Endothelial cell of umbilical vein (primary cell): ENCODE measurements at places on chromosomes 12 and 14.

DNA sequence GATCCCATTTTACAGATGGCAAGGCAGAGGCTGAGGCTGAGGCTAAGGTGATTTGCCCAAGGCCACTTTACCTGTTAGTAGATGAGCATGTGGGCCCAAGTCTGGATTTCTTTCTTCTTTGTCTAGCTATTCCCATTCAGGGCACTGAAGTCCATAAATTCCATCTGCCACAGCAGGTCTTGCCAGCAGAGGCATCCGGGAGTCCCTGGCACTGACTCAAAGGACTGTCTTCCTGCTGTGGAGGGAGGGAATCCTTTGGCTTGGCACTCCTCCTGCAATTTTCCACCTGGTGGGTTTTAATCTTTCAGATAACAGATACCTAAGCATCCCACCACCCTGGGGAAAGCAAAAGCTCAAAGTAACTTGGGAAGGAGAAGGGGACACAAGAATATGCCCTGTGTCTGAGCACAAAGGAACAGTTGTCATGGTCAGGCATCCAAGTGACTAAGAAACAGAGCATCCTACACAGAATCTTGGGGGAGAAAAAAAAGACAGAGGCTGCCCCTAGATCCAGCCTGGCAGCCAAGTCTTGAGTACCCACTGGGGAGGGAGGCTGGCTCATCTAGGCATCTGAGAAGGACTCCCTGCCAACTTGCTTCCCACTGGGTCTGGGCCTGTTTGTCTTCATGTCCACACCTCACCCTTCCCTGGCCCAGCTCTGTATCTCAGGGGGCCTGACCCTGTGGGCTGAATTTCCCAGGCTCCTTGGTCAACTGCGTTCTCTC lies 35.6 kb upstream of the CMKLR1 start:
- no peak overlapping the region for H3K4me3 ChIP-seq
- H3K36me3 ChIP-seq, result no peaks in the 10 kb centered on the region
- no peaks in the 10 kb centered on the region for H3K27me3 ChIP-seq
- DNase-seq, result no peak
- H3K4me1 ChIP-seq, result no peaks in the 10 kb centered on the region
- H3K27ac ChIP-seq, result no peak overlapping the region

GRCh38 chr14:61264010-61264571 lies 17.0 kb downstream of the TMEM30B start:
- H3K27ac ChIP-seq, result no peak overlapping the region
- H3K27me3 ChIP-seq, result peaks cover 15% of the 10 kb centered on the region
- no peak overlapping the region for H3K4me3 ChIP-seq
- no peaks in the 10 kb centered on the region for H3K36me3 ChIP-seq

DNA sequence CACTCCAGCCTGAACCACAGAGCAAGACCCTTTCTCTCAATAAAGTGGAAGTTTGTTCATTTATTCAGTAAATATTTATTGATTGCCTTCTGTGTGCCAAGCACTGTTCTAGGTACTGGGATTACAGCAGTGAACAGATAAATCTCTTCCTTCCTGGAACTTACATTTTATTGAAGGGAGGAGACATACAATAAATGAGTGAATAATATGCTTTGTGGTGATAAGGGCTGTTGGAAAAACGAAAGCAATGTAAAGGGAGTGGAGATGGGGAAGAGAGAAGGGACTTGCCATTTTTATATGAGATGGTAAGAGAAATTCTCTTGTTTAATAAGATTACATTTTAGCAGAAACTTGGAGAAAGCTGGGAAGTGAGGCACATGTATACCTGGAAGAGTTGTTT lies 1.6 kb downstream of the GSKIP start:
- H3K27ac ChIP-seq, result no peak overlapping the region
- H3K4me3 ChIP-seq, result no peak overlapping the region
- H3K36me3 ChIP-seq, result no peaks in the 10 kb centered on the region

DNA sequence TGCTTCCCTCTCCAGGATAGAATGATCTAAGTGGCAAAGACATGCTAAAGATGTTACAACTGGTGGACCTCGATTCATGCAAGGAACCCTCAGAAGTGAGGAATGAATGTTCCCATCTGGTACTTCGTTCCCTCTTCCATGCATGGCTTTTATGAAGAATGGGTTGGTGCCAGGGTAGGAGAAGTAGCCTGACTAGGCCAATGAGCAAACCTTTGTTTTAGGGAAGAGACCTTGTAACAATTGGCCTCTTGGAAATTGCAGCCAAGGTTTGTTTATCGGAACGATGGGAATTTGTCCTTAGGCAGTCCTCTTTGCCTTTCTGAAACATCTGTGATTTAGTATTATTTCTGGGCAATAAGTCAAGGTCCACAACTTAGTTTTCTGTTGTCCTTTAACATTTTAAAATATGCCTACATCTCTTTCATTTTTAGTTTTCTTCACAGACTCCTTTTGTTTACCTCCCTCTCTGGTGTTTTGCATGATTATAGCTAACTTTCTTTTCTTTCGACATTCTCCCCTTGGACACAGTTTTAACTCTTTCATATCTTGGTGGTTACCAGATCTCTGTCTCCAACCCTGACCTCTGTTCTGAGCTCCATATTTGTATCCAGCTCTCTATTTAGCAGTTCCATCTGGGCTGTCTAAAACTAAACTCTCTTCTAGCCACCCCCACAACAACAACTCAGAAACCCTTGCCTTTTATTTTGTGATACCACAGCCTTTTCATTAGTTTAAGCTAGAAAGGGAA lies 70.0 kb downstream of the DIP2B start:
- H3K27ac ChIP-seq, result no peak overlapping the region
- no peak overlapping the region for H3K4me3 ChIP-seq
- H3K4me1 ChIP-seq, result no peaks in the 10 kb centered on the region
- no peak for DNase-seq
- no peaks in the 10 kb centered on the region for H3K27me3 ChIP-seq

GRCh38 chr12:64459394-64459891 lies 7.5 kb downstream of the TBK1 start:
- H3K36me3 ChIP-seq, result peaks cover 11% of the 10 kb centered on the region
- H3K4me1 ChIP-seq, result peaks cover 18% of the 10 kb centered on the region
- peak; percentile 45 for DNase-seq
- peak overlapping the region; percentile 47 for H3K4me3 ChIP-seq

- DNase-seq, result no peak
- H3K27me3 ChIP-seq, result no peaks in the 10 kb centered on the region
- peaks cover 11% of the 10 kb centered on the region for H3K4me1 ChIP-seq
- H3K27ac ChIP-seq, result no peak overlapping the region
- no peak overlapping the region for H3K4me3 ChIP-seq
Measured at GRCh38 chr12:3308063-3308462, 182.9 kb upstream of the PRMT8 start.

DNA sequence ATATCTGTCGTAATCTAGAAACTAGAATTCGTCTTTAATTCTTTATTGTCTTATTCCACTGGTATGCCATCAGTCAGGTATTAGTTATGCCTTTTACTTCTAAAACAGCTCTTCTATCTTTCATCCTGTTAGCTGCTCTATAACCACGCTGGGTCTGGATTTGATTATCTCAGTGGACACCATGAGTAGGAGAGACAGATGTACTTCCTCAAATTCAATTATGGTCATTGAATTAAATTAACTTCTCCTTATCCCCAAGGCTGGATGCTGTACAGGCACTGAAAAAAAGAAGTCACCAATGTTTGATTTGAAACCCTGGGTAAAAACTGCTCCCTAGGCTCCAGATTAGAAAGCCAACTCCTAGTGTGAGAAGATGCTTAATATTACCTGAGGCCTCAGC lies 107.3 kb downstream of the PIK3C2G start:
- DNase-seq, result no peak
- H3K27me3 ChIP-seq, result no peaks in the 10 kb centered on the region
- no peaks in the 10 kb centered on the region for H3K4me1 ChIP-seq
- no peak overlapping the region for H3K27ac ChIP-seq
- no peaks in the 10 kb centered on the region for H3K36me3 ChIP-seq

DNA sequence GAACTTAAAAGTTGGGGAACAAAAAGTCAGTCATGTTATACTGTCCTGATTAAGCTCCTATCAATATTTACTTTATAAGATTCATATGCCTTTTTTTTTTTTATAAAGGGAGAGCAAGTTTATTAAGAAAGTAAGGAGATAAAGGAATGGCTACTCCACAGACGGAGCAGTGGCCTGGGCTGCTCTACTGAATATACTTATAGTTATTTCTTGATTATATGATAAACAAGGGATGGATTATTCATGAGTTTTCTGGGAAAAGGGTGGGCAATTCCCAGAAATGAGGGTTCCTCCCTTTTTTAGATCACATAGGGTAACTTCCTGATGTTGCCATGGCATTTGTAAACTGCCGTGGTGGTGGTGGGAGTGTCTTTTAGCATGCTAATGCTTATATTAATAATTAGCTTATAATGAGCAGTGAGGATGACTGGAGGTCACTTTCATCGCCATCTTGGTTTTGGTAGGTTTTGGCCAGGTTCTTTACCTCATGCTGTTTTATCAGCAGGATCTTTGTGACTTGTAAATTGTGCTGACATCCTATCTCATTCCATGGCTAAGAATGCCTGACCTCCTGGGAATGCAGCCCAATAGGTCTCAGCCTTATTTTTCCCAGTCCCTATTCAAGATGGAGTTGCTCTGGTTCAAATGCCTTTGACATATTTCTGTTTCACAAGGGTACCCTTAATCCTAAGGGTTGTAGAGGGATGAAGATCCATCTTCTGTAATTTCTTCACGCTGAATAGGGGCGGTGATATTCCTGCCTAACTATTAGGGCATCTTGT lies 73.9 kb downstream of the OTOGL start:
- peaks cover 6% of the 10 kb centered on the region for H3K4me1 ChIP-seq
- H3K36me3 ChIP-seq, result no peaks in the 10 kb centered on the region
- no peak for DNase-seq
- H3K4me3 ChIP-seq, result no peak overlapping the region
- no peaks in the 10 kb centered on the region for H3K27me3 ChIP-seq
- H3K27ac ChIP-seq, result no peak overlapping the region

- H3K27ac ChIP-seq, result no peak overlapping the region
- H3K4me1 ChIP-seq, result no peaks in the 10 kb centered on the region
- no peak overlapping the region for H3K4me3 ChIP-seq
- no peaks in the 10 kb centered on the region for H3K36me3 ChIP-seq
- no peaks in the 10 kb centered on the region for H3K27me3 ChIP-seq
- peak; percentile 47 for DNase-seq
Measured at GRCh38 chr14:78448164-78449094, 278.3 kb downstream of the NRXN3 start.

DNA sequence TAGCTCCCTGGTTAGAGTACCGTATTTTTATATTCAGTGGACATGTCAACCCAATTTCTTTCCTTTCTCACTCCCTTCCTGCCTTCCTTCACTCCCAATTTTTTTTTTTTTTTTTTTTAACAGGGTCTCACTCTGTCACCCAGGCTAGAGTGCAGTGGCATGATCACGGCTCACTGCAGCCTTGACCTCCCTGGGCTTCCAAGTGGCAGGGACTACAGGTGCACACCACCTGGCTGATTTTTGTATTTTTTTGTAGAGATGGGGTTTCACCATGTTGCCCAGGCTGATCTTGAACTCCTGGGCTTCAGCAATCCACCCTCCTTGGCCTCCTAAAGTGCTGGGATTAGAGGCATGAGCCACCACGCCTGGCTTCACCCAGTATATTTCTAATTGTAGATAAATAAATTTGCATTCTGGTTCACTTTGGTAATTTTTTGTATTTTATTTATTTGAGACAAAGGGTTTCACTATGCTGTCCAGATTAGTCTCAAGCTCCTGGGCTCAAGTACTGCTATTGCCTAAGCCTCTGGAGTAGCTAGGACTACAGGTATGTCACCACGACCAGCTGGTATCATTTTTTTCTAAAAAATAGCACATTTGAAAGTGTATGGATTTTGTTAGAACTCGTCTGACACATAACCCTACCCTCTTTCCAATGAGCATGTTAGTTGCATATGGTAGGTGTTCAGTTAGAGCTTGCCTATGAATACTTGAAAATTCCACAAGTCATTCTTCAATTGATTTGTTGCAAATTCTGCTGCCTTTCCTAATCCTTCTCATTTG lies 15.7 kb downstream of the SLC38A2 start:
- no peaks in the 10 kb centered on the region for H3K27me3 ChIP-seq
- no peaks in the 10 kb centered on the region for H3K4me1 ChIP-seq
- peaks cover 15% of the 10 kb centered on the region for H3K36me3 ChIP-seq
- H3K27ac ChIP-seq, result no peak overlapping the region

DNA sequence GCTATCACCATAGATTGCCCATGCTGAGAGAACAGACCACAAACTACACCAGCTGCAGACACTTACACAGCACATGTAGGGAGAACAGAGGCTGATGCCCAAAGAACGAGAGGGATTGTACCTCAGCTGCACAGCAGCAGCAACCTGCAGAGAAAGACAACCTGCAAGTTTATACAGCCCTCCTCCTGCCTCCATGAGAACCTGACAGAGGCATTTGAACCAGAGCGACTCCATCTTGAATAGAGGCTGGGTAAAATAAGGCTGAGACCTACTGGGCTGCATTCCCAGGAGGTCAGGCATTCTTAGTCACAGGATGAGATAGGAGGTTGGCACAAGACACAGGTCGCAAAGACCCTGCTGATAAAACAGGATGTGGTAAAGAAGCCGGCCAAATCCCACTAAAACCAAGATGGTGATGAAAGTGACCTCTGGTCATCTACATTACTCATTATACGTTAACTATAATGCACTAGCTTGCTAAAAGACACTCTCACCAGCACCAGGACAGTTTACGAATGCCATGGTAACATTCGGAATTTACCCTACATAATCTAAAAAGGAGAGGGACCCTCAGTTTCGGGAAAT lies 262.4 kb upstream of the HMGA2 start:
- peak; percentile 69 for DNase-seq
- H3K4me3 ChIP-seq, result no peak overlapping the region
- H3K27me3 ChIP-seq, result no peaks in the 10 kb centered on the region
- H3K27ac ChIP-seq, result peak overlapping the region; percentile 0
- peaks cover 41% of the 10 kb centered on the region for H3K4me1 ChIP-seq

- H3K36me3 ChIP-seq, result no peaks in the 10 kb centered on the region
- H3K27me3 ChIP-seq, result peaks cover 6% of the 10 kb centered on the region
- H3K4me1 ChIP-seq, result peaks cover 12% of the 10 kb centered on the region
Measured at GRCh38 chr12:131829356-131829747, 1.2 kb downstream of the MMP17 start.

GRCh38 chr12:120092551-120093335 lies 23.8 kb downstream of the RAB35 start:
- DNase-seq, result no peak
- H3K36me3 ChIP-seq, result peaks cover 18% of the 10 kb centered on the region
- H3K27me3 ChIP-seq, result no peaks in the 10 kb centered on the region
- no peaks in the 10 kb centered on the region for H3K4me1 ChIP-seq

DNA sequence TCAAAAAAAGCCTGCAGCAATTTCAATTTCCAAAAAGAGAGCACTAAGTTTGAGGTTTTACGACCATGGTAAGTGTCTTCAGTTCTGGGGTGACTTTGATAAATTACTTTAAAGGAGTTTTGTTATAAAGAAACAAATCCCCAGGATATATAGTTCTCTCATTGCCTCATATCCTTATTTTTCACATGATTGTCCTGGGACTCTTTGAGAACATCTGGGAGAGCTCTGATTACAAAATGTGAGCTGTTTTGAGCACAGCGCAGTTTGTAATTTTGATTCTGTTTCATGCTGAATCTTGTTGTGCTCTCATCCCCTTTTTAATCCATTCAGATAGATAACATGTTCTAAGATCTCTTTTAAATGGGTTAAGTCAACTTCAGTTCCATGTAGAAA lies 67.7 kb upstream of the DCN start:
- no peak overlapping the region for H3K4me3 ChIP-seq
- H3K4me1 ChIP-seq, result no peaks in the 10 kb centered on the region
- H3K27me3 ChIP-seq, result no peaks in the 10 kb centered on the region
- no peak overlapping the region for H3K27ac ChIP-seq
- H3K36me3 ChIP-seq, result no peaks in the 10 kb centered on the region
